ENCODE measurements at places on chromosomes 4 and X. TPM values are rescaled to one million over a fixed set of nuclear protein-coding genes. Genes with fewer than 3 reads are reported as not detected.

CAPN6 gene
- 2.7 TPM for polyA plus RNA-seq

CA5B gene
- 1.7 TPM for polyA plus RNA-seq

ASB12 gene
- polyA plus RNA-seq: not detected

ZNF518B gene
- 4.6 TPM for polyA plus RNA-seq

TBX22 gene
- not detected for polyA plus RNA-seq

SASH3 gene
- polyA plus RNA-seq: 6.7 TPM

AFF2 gene
- 0.61 TPM for polyA plus RNA-seq

GLOD5 gene
- 1.7 TPM for polyA plus RNA-seq

DNA sequence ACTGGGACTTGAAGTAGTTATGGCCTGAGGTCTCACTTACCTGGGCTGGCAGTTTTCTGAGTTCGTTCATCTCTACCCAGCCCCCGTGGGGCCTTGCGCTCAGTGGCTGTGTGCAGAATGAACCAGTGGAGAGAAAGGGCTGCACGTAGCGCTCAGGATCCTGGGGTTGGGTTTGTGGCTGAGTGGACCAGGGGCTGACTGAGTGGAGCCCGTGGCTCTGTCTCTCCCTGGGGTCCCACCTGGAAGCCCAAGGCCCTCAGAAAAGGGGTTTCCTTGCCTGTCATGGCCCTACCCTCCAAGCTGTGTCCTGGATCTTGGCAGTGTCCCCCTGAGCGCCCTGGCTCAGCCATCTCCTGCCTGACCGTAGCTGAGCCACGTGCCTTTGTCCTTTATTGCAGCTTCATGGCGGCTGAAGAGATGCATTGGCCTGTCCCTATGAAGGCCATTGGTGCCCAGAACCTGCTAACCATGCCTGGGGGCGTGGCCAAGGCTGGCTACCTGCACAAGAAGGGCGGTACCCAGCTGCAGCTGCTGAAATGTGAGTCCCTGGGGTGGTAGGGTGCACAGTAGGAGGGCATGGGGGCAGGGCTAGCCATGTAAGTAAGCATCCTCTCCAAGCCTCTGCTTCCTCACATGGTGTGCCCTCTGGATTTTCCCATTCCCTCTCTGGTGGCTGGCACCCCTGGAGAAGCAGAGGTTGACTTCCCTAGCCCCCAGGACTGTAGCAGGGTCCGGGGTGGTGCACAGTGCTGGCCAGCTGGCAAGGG is 23.2 kb upstream of the ADD1 start:
- DNase-seq: no peak

GRCh38 chrX:121106484-121107235 is 59.2 kb downstream of the GLUD2 start:
- DNase-seq: no peak

DNA sequence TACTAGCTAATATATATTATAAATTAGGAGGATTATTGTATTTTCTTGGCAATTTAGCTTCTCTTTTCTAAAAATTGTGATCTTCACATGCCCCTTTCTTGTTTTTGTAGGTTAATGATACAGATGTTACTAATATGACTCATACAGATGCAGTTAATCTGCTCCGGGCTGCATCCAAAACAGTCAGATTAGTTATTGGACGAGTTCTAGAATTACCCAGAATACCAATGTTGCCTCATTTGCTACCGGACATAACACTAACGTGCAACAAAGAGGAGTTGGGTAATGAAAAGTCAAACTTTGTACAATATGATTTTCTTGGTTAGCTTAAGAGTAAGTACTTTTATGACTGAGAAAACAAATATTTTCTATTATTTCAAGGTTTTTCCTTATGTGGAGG is 74.1 kb downstream of the SLC10A6 start:
- DNase-seq: no peak

GRCh38 chrX:69215161-69215875 is 50.1 kb upstream of the PJA1 start:
- DNase-seq: no peak

DNA sequence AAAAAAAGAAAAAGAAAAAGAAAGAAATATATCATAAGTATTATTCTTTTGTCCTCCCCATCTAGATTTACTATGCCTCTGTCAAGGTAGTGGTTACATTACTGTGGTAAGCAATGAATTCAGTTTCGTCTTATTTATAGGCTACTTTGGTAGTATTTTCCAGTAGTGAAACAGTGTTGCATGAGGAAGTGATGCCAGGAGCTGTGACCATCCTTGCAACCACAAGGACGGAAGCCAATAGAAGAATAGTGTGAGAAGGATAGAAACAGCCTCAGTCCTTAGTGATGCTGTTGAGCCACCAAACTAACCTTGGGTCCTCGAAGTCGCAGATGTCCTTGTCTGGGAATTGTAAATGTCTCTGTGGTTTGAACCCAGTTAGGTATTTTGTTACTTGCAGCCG is 328.5 kb downstream of the PPP3CA start:
- DNase-seq: no peak

- no peak for DNase-seq
Measured at GRCh38 chrX:130896026-130896425, 7.0 kb downstream of the ENOX2 start.

- no peak for DNase-seq
Measured at GRCh38 chr4:98937986-98938720, 9.2 kb upstream of the EIF4E start.

Data from stomach (tissue), 19 donors.